ENCODE measurements at places on chromosomes 2 and 18.

DNA sequence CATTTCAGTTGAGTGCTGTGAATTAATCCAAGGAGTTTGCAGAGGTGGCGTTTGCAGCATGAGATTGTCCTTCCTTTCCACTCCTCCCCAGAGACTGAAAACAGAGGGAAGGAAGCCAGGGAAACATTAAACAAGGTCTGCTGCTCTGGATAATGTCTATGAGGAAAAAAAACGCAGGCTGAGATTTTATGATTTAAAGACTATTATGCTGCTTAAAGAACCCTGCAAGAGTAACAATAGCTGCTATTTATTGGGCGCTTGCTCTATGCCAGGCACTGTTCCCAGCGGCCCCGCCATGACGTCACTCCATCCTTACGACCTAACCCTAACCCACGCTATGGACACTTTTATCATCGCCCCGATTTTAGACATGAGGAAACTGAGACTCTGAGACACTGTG, 222.4 kb downstream of the BCL2 start:
- no peak for DNase-seq

DNA sequence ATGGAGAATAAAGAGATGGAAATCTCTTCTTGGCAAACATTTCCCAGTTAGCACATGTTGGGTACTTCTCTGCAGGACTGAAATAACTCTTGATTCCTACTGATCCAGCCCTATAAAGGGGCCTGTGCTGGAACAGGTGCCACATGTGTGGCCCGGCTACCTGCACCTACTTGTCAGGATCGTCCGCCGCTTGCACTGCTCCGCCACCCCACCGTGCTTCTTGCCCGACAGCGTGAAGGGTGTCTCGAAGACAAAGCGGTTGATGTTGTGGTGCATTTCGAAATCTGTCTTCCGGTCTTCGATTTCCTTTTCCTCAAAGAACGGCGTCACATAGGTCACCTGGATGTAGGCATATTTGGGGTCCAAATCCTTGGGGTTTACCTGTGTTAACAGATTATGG, 58.6 kb upstream of the CCDC195 start:
- DNase-seq = no peak

- DNase-seq = no peak
These were observed 40.1 kb downstream of the NDUFAF7 start for GRCh38 chr2:37271376-37272067.

DNA sequence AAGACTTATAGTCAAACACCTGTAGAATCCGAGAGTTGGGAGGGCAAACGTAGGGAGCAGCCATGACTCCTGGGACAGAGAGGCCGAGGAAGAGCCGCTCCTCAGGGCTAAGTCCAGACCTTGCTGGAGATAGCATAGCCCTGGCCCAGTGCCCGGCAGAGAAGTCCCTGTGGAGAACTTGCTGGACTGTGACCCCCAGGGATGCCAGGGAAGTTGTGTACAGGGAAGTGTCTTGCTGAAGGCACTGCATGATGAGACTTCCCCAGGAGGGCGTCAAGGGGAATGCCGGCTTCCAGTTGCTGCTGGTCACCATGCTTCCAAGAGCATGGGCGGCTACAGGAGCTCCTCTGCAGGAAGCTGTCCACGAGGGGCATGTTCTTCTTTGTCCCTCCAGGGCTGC, 8.6 kb upstream of the CNDP1 start:
- DNase-seq = no peak

GRCh38 chr2:25164561-25164960, 3.8 kb downstream of the POMC start:
- DNase-seq = no peak

- no peak for DNase-seq
These were observed 168.7 kb downstream of the ANKRD44 start for GRCh38 chr2:197141702-197142473.

DNA sequence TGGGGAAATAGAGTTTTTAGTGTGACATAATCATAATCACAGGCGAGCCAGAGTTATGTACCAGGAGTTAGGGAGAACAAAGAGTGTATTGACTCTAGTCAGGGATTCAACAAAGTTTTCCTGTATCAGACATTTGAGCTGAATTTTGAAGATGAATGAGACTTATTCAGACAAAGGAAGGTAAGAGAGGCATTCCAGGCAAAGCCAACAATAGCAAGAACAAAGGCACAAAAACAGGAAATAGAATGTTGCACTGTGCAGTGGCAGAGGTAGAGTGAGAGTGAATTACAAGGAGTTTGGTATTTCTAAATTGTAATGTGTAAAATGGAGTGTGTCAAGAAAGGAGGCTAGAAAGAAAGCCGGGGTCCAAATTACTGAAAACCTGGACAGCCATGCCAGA, 156.2 kb downstream of the CCDC148 start:
- no peak for DNase-seq

GRCh38 chr2:48912110-48912509, 156.6 kb upstream of the LHCGR start:
- DNase-seq = no peak

DNA sequence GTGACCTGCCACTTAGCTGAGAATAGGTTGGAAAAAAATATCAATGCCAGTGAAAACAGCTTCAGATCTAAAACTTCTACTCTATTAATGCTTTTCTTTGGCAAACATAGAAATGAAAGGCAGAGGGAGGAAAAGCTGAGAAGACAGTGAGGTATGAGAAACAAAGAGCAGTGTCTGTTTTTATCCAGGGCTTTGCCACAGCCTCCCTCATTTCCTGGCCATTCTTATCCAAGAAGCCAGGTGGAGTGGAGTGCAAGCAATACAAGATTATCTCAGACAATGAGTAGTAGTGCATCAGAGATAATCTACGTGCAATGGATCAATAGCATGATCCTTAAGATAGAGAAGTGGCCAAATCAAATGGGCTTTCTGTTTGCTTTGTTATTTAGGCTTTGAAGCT, 808.7 kb upstream of the PIK3C3 start:
- DNase-seq = no peak

GRCh38 chr2:42216694-42217093, 47.5 kb downstream of the EML4 start:
- no peak for DNase-seq

GRCh38 chr2:157056200-157056676, 201.3 kb upstream of the GALNT5 start:
- DNase-seq = no peak

DNA sequence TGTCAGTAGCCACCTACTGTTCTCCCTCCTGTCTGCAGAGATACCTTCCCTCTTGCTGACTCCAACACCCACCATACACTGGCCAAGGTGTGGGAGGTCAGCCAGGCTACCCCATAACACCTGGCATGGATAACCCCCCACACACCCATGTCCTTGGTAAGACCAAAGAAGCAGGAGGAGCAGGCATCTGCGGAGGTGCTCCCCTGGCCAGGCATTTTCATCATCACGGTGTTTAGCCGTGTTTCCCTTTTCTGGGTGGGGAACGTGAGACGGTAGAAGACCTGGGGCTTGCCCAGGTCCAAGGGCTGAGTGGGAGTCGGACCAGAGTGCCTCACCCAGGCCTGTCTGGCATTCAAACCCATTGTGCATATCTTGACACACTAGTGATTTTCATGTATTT, 150.3 kb downstream of the SMAD7 start:
- DNase-seq = peak; percentile 49

- no peak for DNase-seq
These were observed 183.0 kb downstream of the PMAIP1 start for GRCh38 chr18:60082790-60083189.

GRCh38 chr2:113966832-113967231, 76.9 kb downstream of the ACTR3 start:
- no peak for DNase-seq

DNA sequence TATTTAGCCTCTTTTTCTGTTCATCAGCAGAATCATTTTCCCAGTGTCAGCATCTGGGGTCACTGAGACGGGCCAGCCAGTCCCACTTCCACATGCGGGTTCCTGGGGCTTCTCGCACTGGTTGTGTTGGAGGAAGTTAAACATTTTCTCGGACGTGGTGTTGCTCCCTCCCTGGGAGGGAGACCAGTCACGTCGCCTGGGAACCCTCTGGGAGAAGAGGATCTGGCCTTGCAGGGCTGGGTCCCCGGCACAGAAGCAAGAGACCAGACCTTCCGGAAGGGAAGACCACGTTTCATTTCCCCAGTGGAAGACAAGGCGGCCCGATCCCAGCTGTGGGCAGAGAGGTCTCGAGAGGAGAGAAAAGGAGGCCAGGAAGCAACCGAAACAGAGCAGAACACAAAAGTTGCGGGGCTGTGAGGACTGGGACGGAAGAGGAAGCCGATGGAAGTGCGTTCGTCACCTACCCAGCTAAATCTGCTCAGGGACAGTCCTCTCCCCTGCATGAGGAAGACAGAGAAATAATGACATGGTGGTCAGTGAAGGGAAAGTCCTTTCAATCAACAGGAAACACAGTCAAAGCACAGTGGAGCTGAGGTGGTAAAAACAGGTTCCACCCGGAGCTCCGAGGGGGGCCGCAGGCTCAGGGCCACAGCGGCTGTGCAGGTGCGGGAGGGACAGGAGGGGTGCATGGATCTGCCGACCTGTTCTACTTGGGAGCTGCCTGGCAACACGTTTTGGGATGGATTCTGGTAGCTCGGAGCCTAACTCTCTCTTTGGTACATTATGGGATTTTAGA, 144.4 kb downstream of the MBP start:
- peak; percentile 44 for DNase-seq

DNA sequence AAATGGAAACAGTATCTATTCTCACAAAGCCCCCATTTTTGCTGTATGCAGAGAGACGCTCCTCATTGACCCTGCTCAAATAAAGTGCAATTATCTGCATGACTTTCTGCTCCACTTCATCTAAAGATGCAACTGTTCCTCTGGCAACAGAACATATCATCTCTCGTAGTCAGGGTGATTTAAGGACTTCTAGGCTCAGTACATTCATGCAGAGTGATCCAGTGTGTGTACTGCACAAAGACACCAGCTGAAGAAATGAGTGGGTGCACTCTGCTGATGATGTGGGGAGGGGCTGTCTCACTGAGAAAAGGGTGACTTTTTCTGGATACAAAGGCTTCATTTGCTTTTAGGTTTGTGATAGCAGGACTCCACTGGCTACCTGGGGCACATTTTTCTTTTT, 355.2 kb downstream of the GALNT13 start:
- DNase-seq = no peak

DNA sequence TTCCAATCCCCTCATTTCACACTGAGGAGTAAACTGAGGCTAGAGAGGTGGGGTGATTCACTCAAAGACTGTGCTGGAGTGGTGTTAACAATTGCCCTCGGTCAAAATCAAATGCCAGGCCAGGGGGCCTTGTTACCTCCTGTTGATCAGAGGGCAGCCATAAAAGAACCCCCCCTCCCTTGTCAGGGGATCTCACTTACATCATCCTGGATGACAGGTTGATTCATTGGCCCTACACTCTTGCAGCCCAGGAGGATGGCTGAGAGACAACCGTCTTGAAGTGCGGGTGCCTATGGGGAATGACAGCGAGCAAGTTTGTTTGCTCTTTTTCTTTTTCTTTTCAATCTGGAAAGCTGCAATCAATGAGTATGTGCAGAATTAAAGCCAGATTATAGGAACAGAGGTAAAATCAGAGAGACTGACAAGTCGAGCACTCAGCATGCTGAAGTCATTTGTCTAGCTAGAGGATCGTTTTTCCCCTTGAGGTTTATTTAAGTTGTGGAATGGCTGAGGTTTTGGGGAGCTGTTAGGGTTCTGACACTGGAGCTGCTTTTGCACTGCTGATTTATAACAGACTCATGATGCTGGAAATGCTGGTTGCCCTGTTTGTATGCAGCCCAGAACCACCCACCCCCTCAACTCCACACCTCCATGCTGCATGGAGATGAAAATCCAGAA, 26.4 kb upstream of the NRP2 start:
- DNase-seq = no peak

- no peak for DNase-seq
These were observed 37.1 kb downstream of the GPR45 start for GRCh38 chr2:105278654-105279053.

DNA sequence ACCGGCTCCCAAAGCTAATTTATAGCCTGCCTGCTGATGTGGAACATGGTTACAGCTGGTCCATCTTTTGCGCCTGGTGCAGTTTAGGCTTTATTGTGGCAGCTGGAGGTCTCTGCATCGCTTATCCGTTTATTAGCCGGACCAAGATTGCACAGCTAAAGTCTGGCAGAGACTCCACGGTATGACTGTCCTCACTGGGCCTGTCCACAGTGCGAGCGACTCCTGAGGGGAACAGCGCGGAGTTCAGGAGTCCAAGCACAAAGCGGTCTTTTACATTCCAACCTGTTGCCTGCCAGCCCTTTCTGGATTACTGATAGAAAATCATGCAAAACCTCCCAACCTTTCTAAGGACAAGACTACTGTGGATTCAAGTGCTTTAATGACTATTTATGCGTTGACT, 51.4 kb downstream of the TMEM178A start:
- no peak for DNase-seq

- DNase-seq = no peak
These were observed 28.2 kb upstream of the AMMECR1L start for GRCh38 chr2:127913808-127914457.

DNA sequence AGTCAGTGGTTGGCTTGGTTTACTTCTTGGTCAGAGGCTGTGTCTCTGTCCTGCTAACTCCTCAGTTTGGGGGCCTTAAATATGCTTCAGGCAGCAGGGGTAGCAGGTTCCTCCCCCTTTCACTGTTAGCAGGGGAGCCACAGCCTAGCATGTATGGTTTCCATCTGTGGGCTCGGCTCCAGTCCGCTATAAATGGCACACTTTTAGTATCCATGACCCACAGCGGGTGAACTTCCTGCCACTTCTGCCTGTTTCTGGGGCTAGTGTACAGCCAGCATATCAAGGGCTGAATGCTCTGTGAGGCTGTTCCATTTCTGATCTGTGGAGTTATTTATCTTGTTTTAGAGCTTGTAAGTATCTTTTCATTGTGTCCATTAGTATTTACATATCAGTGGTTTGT, 58.3 kb downstream of the MRPL33 start:
- no peak for DNase-seq

- DNase-seq = no peak
These were observed 141.7 kb downstream of the ZFP36L2 start for GRCh38 chr2:43084699-43085091.

GRCh38 chr2:1738646-1739302, 5.5 kb downstream of the PXDN start:
- DNase-seq = peak; percentile 15

DNA sequence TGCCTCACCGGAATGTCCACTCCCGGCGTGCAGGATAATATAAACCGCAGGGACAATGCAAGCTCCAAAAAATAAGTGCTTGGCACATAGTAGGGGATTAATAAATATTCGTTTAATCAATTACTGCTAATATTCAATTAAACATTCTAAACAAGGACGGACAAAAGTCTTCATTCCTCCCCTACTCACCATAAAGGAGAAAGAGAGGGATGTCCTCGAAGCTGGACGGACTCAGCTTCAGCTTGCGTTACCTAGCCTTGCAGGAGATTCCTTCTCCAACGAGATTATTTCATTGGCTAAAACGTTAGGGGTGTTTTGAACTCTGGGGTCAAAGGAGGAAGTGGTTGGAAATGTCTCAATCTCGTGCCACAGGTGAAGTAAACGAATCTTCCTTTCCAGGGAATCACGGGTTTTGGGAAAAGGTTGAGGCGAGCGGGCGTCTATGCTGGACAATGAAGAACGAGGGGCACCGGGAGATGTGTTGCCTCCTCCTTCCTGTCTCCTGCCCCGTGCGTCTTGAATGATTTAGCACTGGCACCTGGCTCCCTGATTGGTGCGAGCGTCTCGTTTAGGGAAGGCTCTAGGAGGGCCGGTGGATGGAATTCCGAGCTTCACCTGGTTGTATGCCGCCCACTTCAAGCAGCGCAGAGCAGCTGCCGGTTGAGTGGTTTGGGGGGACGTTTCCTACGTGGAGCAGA, 2.0 kb upstream of the GAD1 start:
- DNase-seq = no peak

GRCh38 chr2:212318636-212319035, 220.0 kb downstream of the ERBB4 start:
- no peak for DNase-seq

- peak; percentile 54 for DNase-seq
These were observed 777 bp downstream of the MOCOS start for GRCh38 chr18:36187826-36188721.

Data from activated CD8-positive, alpha-beta memory T cell treated with anti-CD3 and anti-CD28 coated beads, Interleukin-2, amount 50 U/mL, for 48 hours (primary cell).